Stimulated activated CD4-positive, alpha-beta T cell treated with anti-CD3 and anti-CD28 coated beads, Interleukin-2, amount 100 ng/mL, for 24 hours (primary cell): ENCODE measurements at places on chromosomes 4 and X.

DNA sequence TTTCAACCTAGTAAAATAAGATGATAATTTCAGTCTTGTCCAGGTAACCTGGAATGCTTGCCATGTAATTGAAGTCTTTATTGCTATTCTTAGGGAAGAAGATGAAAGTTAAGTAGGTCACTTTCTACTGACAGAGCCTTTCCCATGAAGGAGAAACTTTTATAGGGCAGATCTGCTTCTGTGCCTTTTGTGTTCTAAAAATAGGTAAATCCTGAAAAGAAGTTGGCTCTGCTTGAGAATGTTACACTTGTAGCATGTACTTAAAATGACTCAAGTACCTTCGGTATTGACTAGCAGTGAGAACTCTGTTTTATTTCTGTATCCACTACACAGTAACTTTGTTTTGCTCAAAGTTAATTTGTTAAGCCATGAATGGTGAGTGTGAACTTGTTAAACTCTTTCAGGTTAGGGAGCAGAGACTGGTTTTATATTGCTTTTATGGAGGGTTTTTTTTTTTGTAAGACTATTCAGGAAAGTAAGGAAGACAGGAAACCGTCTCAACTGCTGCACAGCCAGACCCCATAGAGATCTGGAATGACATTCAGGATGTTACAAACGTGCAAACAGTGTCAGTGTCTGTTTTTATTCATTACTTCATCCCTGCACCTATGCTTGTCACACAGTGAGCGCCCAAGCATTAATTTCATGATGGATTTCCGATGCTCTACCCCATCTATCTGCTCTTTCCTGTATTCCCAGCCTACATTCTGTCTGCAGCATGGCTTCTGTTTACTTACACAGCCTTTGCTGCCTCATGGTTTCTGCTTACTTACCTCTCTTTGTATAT lies 53.0 kb downstream of the SEPTIN11 start:
- DNase-seq = no peak

DNA sequence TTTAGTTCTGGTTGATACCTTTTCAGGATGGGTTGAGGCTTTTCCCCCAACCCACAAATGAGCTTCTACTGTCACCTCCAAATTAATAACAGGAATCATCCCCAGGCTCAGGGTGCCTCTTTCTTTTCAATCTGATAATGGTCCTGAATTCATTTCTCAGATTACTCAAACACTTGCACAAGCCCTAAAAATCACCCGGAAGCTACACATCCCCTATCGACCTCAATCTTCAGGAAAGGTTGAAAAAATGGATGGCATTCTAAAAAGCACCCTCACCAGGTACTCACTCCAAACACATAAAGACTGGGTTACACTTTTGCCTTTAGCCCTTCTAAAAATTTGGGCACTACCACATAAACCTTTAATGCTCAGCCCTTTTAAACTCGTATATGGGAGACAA lies 79.9 kb downstream of the COQ2 start:
- no peak for DNase-seq

DNA sequence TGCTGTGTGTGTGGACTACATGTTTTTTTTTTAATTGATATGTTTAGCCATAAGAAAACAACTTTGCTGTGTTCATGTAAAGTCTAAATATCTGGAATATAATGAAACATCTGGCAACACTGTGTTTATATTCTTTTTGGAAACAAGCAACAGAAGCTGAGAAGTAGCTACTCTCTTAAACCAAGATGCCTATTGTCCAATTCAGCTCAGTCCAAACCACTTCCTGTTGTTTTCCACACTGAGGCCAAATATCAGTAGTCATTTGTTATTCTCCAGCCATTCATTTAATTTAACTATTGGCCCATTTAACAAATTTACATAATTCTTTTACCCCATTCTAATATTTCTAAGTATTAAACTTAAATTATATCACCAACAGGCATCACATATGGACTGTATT lies 903.0 kb upstream of the SLIT2 start:
- DNase-seq = no peak

DNA sequence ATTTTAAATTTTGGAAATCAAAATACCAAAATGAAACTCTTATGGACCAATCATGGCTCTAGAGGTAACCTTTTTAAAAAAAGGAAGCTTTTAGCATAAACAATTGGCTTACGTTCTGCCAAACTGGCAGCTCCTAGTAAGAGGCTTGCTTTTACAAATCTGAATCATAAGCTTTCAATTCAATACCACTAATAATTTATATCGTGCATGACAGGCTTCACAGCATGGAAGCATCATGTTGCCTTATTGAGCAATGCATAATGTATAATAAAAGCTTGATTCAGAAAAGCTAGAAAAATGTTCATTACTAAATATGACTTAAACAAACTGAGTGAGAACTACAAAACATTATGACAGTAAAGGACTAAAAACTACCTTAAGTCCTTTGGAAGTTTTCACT lies 280.9 kb downstream of the IQCM start:
- DNase-seq = no peak

DNA sequence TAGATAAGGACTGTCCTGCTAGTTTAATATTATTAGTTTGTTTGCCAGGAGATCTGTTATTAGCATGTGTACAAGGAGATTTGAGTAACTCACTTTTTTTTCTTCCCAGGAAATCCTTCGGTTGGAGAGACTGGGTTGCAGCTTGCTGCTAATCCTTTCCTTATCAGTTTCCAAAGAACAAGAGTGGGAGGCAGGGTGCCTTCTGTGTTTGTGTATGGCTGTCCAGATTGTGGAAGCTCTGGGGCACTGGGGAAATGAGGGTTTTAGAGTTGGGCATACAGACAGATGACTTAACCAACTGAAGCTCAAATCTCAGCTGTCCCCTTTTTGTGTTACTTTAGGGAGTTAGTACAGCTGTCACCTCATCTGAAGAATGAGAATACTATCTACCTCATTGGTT lies 12.6 kb upstream of the SUPT20HL1 start:
- no peak for DNase-seq

- DNase-seq = no peak
Observed at GRCh38 chrX:23885803-23886202, 21.9 kb downstream of the APOO start.

DNA sequence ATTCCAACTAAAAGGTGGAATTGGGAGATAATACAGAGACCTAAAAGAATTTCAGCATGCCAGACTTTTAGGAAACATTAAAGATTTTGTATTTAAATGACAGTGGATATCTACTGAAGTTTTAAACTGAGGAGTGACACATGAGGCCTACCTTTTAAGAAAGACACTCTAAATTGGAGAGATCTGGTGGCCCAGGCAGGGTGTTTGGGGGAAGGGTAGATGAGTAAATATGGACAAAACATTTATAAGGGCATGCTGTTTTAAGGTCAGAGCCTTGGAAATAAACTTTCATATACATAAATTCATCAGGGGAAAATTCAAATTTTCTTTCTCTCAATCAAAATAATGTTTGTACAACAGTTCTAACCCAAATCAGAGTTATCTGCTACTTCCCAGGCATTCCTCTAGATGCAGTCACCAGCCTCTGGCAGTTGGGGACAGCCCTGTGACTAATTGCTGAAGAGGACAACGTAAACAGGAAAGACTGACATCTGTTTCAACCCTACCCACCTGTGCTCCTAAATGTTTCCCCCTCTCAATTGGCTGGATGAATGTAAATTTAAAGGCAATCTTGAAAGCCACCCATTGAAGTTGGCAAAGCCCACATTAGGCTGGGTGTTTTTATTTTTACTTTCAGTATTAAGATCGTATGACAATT lies 1646.9 kb upstream of the ADGRL3 start:
- DNase-seq = no peak

GRCh38 chrX:71298119-71298518 lies 3.4 kb upstream of the ITGB1BP2 start:
- DNase-seq = no peak

DNA sequence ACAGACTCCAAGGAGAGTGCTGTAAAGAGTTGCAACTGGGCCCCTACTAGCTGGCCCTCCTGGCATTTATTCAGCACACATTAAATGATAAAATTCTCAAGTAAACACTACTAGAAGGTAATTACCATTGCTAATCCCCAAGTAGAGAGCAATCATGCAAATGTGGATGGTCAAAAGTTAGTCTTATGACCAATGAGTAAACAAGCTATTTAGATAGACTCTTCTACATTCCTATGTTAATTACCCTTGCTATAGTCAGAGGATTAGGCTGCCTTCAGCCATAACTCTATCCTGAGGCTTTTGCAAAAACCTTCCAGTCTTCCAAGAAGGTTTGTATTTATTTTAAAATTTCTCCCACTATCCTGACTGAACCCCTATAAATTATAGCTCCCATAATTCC lies 28.3 kb upstream of the HPGD start:
- no peak for DNase-seq

DNA sequence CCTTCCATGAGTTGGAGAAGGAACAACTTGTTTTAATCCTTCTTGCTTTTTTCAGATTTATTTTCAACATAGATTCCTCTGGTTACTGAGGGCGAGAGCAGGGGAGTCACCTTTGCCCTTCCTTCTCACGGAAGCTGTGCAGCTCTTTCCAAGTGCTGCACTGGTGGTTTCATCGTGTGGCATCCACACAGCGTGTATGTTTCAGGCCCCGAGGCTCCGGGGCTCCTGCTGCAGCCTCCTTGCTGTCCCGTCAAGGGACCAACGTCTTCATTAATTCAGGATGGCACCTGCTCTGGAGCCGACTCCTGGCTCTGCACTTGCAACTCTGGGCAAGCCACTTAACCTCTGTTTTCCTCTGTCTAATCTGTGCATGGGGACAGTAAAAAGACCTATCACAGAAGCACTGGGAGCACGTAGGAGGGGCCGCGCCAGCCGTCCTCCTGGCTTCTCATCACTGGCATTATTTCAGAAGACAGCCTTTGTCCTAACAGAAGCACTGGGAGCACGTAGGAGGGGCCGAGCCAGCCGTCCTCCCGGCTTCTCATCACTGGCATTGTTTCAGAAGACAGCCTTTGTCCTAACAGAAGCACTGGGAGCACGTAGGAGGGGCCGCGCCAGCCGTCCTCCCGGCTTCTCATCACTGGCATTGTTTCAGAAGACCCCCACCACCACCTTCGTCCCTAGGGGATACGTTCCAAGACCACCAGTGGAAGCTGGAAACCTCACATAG lies 117.8 kb upstream of the NKX1-1 start:
- DNase-seq = no peak

DNA sequence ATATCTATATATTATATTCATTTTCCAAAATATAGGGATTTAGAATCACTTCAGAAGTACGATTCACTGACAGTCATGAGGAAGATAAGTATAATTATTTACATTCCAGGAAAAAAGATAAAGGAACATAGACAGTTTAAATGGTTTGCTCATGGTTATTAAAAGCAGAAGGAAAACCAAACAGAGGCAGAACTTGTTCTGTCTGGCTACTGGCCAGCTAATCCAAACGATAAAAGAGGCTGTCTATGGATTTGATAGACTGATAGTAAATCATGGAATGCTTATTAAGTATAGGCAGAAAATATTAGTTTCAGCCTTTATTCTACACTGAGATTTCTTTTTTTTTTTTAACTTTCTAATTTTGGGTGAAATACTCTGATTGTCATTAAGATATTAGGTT lies 50.2 kb downstream of the RPGR start:
- DNase-seq = no peak
